ENCODE measurements at places on chromosomes 3 and 15.

DNA sequence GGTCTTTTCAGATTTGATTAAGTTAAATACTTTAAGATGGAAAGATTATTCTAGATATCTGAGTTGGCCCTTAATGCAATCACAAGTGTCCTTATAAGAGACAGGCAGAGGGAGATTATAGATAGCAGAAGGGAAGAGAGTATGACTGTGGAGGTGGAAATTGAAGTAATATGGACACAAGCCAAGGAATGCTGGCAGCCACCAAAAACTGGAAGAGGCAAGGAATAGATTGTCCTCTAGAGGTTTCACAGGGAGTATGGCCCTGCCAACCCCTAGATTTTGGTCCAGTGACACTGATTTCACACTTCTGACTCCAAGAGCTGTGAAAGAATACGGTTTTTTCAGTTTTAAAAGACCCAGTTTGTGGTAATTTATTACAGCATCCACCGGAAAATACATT lies 1498.7 kb upstream of the CADM2 start:
- no peak for DNase-seq

- DNase-seq, result no peak
Measured at GRCh38 chr3:42053476-42053875, 37.7 kb upstream of the TRAK1 start.

DNA sequence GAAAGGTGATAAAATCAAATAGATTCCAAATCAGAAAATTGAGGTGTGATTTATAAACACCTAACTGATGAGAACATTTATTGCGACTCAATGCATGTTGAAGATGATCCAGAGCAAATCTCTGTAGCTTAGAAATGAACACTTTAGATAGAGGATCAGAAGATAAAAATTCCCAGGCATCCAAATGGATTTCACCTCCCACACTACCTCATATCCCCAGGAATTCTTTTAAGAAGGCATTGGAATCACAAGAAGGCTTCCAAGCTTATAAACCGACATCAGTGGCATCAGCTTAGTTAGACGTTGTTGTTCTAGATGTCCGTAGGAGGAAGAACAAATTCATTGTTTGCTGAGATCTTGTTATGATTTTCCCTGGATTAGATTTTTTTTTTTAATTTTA lies 154.4 kb downstream of the EBLN2 start:
- DNase-seq, result peak; percentile 42

DNA sequence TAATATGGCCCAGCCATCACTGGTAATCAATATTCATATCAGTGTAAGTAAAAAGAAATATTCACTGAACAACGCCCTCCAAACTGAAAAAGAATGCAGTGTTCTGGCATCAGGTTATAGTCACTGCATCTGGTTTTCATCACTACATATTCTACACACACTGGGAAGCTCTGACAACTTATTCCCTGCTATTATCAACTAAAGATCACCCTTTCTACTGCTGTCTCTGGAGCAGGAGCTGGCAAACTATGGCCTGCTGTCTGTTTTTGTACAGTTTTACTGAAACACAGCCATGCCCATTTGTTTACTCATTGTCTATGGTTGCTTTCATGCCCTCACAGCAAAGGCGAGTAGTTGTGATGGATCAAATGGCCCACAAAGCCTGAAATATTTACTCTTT lies 35.3 kb downstream of the TUBGCP4 start:
- DNase-seq, result no peak

DNA sequence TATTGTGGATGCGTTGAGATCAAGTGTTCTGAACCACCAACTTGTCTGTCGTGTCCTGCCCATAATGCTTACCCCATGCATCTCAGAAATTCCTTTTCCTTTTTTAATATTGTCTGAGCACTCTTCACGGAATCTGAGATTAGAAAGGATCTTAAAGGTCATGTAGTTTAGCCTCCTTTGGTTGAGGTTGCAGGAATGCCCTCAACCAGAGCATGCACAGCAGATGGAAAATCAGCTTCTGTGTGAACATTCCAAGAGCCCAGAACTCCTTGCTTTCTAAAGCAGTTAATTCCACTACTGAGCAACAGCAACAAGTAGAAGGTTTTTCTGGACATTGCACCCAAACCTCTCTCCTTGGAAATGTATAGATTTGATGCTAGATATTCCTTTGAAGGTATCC lies 153.7 kb downstream of the TPRG1 start:
- DNase-seq, result no peak
